ENCODE measurements at places on chromosomes 6 and 20.

GRCh38 chr6:19851241-19852089 lies 14.3 kb downstream of the ID4 start:
- no peak for DNase-seq

GRCh38 chr20:23503649-23504048 lies 12.7 kb downstream of the CST8 start:
- DNase-seq = no peak

GRCh38 chr20:46002008-46002407 lies 6.7 kb upstream of the MMP9 start:
- DNase-seq = no peak

DNA sequence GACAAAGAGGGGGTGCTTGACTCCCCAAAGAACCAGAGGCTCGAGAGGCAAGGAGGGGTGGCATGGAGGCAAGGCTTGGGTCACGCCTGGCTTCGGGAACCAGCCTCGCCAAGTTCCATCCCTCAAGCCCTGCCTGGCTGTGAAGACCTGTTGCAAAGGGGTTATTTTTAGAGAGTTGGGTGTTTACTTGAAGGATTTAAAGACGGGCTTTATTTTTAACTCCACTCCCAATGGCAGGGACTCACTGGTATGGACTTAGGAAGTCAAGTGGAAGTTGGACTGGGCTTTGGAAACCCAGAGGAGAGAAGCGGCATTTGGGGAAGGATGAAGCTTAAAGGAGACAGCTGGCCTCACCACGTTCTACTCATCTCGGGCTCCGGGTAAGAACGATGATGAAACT lies 43.1 kb downstream of the JPH2 start:
- no peak for DNase-seq

DNA sequence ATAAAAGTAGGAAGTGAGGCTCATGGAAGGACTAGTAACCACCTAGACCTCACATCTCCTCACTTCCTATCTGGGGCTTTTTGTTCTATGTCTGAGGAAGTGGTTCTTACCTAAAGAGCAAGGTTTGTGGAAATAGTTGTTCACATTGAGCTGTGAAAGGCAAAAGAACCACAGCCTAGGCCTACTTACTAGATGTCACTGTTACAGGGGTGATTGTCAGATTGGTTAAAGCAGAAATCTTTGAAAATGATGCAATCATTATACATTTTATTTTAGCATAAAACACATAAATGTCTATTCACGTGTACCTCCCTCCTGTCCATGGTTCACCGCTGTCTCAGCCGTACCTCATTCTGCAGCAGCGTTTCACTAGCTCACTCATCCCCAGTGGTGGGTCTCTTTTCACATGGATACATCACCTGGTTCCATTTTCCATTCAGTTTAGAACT lies 268.8 kb downstream of the TMEM242 start:
- no peak for DNase-seq
